ENCODE measurements at places on chromosomes 2 and 18.

DNA sequence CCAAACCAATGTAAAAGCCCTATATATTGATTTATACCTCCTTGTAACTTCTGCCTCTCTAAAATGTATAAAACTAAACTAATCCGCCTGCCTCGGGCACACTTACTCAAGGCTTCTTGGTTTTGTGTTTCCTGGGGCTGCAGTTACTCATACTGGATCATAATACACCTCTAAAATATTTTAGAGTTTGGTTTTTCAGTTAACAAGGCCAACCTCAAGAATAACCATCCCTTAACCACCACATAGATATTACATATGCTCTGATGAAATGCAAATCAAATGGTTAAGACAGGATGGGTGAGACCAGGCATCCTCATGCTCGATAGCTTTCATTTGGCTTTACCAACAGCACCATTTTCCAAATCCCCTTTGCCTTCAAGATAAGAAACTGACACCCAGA lies 46.4 kb downstream of the UXS1 start:
- DNase-seq, result no peak

DNA sequence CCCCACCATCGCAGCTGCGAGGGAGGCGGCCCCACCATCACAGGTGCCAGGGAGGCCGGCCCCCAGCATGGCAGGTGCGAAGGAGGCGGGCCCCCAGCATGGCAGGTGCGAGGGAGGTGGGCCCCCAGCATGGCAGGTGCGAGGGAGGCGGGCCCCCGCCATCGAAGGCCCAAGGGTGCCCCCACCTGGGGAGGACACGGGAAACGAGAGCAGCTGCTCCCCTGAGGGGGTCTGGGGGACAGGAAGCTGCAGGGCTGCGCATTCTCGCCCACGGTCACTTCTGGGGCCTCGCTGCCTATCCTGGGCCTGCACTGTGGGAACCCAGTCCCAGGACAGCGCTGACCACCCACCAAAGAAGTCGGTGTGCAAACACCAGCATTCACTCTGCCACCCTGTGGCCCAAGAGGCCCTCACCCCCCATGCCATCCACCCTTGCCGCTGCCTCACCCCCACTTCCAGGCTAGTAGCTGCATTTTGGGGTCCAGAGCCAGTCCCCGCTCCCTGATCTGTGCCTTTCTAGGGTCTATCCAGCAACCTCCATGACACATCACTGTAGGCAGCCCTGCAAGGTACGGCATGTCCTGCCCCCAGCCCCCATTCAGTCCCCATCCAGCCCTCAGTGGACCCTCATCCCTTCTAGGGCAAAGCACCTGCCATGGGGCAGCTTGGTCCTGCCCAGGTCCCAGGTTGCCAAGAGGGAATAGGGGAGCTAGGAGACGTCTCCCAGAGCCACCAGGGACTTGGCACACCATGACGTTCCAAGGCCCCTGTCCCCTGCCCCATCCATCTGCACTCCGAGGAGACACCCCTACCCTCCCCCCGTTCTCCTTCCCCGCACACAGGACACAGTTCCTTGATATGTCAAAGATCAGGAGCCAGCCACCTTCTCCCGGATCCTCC lies 24.0 kb upstream of the GPC1 start:
- no peak for DNase-seq

DNA sequence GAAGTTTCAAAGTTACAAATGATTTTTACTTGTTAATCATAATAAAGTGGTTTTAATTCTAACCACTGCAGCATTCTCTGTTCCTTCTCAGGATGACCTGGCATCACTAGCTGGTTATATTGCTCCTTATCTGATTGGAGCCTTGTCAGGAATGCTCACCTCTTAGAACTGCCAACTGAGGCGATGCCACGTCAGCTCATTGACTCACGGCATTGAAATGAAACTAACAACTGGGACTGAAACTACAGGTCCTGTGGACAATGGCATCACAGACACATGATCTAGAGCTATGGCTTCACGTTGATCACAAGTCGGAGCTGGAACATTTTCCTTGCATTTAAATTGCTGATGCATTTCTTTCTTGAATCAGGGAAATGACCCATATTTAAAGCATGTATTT lies 54.9 kb upstream of the MAP2 start:
- DNase-seq, result no peak

DNA sequence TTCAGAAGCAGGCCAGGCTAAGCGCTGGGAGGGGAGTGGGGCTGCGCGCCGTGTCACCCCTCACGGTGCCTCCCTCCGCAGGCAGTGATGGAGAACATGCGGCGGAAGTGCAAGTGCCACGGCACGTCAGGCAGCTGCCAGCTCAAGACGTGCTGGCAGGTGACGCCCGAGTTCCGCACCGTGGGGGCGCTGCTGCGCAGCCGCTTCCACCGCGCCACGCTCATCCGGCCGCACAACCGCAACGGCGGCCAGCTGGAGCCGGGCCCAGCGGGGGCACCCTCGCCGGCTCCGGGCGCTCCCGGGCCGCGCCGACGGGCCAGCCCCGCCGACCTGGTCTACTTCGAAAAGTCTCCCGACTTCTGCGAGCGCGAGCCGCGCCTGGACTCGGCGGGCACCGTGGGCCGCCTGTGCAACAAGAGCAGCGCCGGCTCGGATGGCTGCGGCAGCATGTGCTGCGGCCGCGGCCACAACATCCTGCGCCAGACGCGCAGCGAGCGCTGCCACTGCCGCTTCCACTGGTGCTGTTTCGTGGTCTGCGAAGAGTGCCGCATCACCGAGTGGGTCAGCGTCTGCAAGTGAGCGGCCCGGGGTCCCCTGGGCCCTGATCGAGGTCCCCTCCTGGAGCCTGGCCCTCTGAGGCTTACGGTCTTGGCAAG lies 12.2 kb downstream of the WNT10A start:
- DNase-seq, result no peak

DNA sequence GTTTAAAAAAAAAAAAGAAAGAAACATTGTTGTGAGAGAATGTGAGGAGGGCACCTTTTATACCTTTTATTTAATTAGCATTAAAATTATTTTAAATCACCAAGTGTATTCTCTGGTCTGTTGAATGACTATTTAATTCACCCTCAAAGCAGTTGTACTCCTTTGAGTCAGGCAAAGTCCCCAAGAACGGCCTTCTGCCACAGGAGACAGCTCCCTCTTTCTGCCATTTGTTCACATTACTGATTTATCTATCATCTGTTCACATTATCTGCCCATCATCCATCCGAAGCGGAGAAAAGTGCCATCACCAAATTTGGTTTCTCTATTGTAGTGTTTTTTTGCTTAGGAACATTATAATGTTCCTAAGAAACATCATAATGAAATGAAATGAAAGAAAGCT lies 240.7 kb upstream of the DPP10 start:
- no peak for DNase-seq

DNA sequence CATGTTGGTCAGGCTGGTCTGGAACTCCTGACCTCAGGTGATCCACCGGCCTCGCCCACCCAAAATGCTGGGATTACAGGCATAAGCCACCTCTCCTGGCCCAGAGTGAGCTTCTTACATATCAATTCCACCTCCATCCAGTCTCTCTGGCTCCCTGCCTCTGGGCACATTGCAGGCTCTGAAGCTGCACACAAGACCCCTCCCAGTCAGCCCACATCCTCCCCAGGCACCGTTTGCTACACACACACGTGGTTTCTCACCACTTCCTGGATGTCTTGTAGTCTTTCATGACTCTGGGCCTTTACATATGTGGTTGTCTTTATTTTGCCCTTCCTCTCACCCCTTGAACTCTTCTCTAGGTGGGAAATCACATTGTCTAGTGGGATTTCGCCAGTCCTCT lies 64.0 kb upstream of the CABLES1 start:
- DNase-seq, result no peak

GRCh38 chr2:120771111-120771780 lies 35.6 kb downstream of the GLI2 start:
- peak; percentile 69 for DNase-seq

DNA sequence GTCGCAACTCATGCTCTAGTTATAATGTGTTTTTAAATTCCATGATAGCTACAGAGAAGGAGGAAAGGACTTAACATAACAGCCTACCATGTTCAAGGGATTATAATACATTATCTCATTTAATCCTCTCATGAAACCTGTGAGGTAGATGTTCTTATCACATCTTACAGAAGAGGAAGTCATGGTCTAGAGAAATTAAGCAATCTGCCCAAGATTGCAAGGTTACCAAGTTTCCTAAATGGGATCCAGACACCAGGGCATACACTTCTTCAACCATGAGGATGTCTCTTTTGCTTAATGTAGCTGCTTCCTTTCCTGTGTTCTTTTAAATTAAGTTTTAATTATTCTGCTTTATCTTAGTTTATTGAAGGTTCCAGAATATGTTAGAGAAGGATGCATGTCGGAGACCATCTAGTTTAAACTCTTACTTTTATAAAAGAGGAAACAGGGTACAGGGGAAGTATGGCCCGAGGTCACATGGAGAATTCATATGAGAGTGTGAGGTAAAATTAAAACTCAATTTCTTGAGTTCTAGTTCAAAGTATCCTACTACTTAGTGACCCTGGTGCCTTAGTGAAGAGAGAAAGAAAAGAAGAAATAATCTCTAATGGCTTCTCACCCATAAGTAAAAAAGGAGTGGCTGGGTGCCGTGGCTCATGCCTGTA lies 3.6 kb upstream of the IL1A start:
- DNase-seq, result no peak

GRCh38 chr2:30454571-30454970 lies 7.5 kb downstream of the LCLAT1 start:
- no peak for DNase-seq

DNA sequence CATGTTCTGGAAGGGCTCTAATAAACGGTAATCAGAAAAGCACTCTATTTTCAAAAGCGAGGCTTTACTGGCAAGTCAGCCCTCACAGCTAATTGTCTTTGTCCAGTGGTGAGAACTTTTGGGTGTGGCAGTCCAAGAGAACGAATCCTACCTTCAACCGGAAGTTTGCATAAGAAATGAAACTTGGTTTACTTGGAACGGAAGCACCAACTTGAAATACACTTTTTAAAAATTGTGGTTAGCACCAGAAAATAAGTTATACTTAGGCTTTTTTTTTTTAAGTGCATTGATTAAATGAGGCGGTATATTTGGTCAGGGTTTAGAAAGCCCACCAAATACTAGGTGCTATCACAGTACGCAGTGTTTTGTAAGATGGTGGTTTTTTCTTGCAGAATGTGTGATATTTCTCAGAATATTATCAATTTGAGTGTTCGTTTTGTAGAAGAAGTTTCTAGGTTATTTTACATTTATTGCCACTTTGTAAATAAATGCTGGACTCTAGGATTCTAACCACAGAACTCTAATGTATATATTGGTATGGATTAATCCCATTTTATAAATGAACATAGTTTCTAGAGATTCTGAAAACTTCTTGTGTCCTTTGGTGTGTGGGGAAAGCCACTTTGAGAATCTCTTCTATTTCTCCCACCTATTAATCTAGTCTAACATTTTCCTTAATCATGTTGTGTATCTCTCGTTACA lies 1.2 kb downstream of the MYL12A start:
- DNase-seq, result no peak

- DNase-seq, result peak; percentile 57
Observed at GRCh38 chr18:35005963-35006577, 35.1 kb upstream of the MAPRE2 start.

DNA sequence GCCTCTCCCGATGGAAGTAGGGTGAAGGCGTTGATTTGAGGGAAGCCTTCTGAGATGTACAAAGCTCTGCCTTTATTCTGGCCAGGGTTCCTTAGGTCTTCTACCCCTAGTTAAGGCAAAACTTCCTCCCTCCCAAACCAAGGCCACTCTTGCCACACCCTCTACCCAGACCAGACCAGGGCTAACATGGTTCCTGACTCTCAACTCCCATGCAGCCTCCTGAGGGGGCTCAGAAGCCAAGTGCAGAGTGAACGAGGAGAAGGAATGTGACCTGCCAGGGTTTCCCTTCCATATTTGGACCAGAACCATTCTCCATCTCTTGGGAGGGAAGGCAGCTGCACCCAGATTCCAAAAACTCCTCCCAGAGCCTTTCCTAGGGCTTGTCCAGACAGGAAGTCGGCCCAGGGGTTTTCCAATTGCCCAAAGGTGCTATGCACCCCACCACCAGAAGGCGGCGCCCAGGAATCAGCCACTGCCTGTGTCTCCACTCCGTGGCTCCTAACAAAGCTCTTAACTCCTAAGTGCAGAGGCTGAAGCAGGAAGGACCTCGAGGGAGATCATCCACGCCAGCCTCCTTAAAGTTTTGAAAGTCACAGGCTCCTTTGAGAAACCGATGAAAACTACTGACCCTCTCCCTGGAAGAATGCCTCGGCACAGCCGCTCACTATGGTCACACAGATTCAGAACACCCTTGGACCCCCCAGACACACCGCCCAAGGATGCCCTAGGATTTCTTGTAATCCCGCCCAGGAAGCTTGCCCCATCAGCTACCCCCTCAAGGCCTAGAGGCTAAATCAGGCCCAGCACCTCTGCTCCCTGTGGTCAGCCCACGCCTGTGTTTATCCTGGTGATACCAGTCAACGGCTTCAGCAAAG lies 157.8 kb downstream of the SMAD2 start:
- no peak for DNase-seq

- DNase-seq, result no peak
Observed at GRCh38 chr18:69705987-69706386, 241.7 kb downstream of the CD226 start.

GRCh38 chr2:64374686-64375085 lies 79.3 kb upstream of the LGALSL start:
- DNase-seq, result no peak

DNA sequence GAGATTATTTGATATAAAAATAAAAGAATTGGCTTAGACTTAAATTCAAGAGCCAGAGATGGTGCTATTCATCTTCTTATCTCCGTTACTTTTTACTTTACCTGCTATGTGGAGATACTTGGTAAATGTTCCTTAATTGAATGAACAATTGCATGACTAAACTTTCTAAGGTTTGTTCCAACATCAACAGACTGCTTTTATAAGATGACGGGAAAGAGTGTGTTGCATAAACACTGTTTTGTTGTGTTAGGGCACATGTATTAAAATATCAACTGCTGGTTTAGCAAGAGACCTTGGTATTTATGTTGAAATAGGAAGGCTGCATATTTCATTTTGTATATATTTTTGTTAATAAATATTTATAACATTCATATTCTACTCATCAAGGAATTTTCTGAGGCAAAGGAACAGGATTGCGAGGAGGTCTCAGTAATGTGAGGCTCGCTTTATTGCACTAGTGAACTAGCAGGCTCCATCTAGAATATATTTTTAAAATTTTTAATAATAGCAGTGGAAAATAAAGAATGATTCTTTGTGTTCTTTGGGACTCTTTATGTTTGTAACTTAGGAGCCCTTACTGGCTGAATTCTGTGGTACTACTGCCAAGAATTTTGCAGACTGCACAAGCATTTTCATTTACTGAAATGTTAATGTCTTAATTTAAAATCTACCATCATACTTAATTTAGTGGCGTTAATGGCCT lies 10.7 kb upstream of the NFE2L2 start:
- DNase-seq, result no peak

DNA sequence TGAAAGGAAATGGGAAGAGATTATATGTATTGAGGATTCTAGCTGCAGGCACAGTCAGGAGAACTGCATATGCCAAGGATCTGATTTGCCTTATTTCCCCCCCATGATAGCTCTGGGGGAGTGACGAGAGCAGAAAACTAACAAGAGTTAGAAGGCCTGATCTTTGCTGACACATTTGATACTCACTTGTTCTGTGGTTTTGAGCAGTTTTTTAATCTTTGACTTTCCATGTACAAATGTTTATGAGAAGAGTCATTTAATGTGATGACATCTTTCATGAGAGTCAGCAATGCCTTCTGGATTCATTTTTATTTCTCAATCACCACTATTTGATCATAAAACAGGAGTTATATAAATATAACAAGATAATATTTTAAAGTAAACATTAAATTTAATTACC lies 12.7 kb upstream of the SERPINB7 start:
- no peak for DNase-seq

Measured in smooth muscle cell of the brain vasculature (primary cell).